ENCODE measurements at places on chromosomes 2 and 18.

DNA sequence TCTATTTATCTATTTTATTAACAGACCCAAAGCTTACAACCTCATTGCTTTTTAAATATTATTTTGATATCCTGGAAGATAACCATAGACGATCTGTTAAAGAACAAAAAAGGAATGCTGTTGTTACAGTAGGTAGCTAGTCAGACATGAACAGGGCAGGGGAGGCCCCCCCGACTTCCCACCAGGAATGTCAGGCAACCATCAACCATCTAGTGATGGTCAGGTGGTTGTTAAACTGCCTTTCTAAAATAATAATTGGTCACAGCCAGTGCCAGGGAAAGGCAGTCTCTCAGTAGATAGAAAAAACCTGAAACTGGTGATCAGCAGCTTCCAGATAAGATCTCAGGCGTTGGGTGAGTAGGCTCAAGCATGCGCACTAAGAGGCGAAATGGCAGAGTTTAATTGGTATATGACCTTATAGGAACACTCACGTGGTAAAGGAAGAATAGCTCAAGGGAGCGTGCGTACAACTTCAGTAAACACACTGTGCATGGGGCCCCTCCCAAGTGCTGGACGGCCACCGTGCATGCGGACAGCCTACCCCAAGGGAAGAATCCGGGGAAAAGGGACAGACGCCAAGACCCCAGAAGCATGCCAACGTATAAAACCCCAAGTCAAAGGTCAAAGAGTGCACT, 32.5 kb upstream of the CCL20 start:
- no peak for DNase-seq

DNA sequence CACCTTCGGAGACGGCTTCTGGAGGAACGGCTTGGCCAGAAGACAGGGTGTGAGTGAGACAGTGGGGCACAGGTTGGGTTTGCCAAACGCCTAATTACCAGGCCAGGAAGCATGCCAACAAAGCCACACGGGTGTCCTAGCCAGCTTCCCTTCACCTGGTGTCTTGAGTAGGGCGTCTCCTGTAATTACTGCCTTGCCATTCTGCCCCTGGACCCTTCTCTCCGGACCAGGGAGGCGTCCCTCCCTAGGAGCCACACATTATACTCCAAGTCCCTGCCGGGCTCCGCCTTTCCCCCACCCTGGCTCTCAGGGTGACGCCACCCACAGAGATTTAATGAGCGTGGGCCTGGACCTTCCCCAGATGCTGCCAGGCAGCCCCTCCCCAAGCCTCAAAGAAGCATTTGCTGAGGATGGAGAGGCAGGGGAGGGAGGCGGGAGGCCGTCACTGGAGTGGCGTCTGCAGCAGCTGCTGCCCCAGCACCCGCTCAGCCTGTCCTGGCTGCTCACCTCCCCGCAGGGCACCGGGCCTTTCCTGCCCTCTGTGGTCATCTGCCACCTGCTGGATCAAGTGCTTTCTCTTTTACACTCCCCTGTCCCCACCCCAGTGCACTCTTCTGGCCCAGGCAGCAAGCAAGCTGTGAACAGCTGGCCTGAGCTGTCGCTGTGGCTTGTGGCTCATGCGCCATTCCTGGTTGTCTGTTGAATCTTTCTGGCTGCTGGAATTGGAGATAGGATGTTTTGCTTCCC, 20.7 kb downstream of the FOSL2 start:
- DNase-seq, result no peak

GRCh38 chr18:7974200-7974874, 407.2 kb downstream of the PTPRM start:
- DNase-seq, result no peak

DNA sequence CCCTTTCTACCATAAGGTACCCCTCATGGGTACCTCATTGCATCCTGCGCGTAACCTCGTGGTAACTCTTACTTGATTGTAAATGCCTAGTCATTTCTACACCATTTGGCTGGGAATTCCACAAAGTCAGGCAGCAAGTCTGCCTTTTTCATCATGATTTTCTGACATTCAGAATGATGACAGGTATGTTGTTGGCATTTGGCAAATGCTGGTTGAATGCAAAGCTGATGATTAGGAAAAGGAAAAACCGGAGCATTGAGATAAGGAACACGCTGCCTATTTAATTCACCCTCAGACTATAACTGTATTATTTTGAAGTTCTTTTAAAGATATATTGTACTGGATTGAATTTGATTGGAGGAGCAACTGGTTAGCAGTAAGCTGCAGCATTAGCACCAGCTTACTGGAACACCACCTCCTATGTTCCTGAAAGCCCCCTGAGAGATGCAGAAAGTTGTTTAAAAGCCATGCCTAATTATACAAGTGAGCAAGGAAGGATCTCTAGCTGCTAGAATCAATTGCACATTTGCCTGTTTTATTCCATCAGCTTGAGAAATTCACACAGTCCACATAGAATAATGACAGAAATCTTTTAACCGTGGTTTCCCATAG, 520.1 kb downstream of the LRP1B start:
- no peak for DNase-seq

Data from H1 (cell line).